Left kidney (tissue), 8 donors: ENCODE measurements at places on chromosomes 1 and 21.

GRCh38 chr1:243291292-243291691 is 35.5 kb downstream of the SDCCAG8 start:
- no peak for DNase-seq

DNA sequence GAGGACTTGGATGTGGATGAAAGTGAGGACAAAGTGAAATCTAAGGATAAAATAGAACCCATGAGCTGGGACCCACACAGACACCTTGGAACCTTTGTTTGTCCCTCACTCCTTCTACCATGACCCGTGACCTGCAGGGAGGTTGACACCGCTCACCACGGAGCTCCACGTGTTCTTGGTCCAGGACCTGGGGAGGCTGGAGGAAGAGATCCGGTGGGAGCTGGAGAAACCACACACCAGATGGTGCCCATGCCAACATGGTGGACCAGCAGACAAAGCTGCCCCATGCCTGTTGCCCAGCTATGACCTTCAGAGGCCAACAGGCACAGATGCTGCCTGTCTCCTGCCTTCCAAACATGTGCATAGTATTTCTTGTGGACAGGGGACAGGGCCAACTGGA is 721.9 kb downstream of the PTPRU start:
- no peak for DNase-seq

DNA sequence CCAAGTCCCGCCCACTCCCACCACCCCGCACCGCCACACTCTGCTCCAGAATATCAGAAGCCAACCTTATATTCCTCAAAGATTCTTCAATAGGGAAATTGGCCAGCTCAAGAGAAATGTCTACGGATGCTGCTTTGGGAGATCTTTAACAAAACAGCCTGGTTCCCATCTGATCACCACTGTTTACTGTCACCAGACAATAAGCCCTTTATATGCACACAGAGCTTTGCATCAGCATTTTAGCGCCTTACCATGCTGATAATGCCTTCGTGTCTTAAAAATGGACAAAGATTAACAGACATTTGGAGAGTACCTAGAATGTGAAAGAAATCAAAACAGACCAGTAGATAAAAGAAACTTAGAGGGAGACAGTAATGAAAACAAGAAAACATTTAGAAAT is 141.7 kb upstream of the SYT6 start:
- DNase-seq = no peak

DNA sequence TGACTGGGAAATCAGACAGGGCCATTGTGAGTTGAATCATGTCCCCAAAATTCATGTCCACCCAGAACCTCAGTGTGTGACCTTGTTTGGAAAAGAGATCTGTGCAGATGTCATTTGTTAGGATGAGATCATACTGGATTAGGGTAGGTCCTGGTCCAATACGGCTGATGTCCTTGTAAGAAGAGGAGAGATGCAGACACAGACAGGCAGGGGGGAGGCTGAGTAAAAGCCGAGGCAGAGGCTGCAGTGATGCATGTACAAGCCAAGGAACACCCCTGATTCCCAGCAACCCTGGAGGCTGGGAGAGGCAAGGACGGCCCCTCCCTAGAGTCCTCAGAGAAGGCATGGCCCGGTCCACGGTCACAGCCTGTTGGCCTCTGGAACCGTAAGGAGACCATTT is 15.9 kb upstream of the NPPB start:
- DNase-seq = no peak

GRCh38 chr1:167428395-167428794 is 89.9 kb downstream of the CD247 start:
- DNase-seq = no peak

DNA sequence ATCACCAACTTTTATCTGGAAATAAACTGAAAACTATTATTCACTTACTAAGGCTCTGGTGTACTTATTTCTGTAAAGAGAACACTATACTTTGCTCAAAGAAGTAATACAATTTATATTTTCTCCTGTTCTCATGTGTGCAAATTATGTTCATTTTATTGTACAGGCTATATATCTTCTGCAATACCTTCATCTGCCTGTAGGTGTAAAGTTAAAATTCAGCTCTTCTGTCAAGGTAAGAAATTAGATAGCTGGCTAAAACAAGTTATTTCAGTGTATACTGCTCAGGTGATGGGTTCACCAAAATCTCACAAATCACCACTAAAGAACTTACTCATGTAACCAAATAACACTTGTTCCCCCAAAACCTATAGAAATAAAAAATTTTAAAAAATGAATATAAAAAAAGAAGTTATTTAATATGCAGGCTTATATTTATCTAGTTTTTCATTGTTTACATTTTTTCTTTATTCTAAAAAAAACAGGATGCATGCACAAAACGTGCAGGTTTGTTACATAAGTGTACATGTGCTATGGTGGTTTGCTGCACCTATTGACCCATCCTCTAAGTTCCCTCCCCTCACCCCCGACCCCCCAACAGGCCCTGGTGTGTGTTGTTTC is 81.5 kb downstream of the PTGER3 start:
- DNase-seq = no peak

GRCh38 chr1:81430236-81430938 is 370.3 kb upstream of the ADGRL2 start:
- DNase-seq = no peak

DNA sequence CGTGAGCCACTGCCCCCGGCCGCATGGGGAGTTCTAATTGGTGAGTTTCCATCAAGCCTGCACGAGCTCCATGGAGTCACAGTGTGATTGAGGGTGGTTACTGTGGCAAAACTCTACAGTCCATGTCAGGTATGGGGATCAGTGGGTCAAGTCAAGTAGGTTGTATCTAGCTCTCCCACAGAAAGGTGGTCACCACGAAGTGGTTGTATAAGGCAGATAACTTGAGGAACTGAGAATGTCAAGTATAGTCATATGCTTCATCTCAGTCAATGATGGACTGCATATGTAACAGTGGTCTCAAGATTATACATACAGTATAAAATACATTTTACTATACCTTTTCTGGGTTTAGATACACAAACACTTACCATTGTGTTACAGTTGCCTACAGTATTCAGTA is 348.6 kb upstream of the ZP4 start:
- DNase-seq = no peak

DNA sequence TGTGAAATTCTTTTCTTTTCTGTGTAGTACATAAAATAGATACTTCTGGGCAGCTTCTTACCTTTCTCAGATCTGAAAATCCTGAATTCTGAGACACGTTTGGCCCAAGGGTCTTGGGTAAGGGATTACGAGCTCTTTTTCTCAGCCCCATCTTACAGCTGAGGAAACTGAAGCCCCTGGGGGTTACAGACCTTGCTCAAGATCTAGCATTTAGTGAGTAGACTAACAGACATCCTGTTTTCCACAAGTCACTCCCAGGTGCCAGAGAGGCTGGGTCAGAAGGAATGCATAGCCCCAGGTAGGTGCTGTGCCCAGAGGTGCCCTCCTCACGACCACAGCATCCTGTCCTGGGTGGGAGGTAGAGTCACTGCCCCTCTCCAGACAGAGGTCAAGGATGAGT is 13.2 kb upstream of the CREG1 start:
- DNase-seq = no peak

- DNase-seq = no peak
Observed at GRCh38 chr1:235887676-235888075, 21.0 kb upstream of the LYST start.

DNA sequence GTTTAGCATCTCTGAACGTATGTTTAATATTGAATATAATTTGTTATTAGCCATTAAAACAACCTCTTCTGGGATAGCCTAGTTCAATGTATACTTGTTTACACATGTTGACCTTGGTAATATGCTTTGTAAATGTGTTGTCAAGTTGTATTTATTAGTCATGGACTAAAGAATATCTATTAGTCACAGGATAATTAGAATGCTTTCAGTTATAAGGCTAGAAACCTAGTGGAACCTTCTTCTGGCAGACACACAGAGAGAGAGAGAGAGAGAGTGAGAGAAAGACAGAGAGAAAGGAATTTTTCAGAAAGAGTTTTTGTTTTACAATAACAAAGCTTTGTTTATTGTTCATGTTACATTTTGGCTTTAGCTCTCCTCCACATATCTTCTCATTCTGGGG is 181.1 kb upstream of the APP start:
- DNase-seq = no peak

DNA sequence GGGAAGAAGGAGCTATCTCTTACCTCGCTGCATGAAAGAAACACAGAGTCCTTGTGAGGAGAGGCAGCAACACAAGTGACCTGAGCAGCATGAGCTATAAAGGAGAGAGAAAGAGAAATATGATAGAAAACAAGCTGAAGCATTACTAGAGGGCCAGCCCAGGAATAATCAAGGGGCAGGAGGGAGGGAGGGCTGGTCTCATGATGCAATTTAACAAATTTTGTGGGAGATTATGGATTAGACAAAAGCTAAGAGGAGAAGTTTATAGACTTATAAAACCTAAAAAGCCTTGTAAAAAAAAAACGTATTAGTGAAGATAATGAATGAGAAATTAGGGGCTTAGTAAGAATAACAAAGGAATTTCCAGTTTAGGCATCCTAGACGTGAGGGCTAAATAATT is 5.0 kb downstream of the WDR77 start:
- no peak for DNase-seq

DNA sequence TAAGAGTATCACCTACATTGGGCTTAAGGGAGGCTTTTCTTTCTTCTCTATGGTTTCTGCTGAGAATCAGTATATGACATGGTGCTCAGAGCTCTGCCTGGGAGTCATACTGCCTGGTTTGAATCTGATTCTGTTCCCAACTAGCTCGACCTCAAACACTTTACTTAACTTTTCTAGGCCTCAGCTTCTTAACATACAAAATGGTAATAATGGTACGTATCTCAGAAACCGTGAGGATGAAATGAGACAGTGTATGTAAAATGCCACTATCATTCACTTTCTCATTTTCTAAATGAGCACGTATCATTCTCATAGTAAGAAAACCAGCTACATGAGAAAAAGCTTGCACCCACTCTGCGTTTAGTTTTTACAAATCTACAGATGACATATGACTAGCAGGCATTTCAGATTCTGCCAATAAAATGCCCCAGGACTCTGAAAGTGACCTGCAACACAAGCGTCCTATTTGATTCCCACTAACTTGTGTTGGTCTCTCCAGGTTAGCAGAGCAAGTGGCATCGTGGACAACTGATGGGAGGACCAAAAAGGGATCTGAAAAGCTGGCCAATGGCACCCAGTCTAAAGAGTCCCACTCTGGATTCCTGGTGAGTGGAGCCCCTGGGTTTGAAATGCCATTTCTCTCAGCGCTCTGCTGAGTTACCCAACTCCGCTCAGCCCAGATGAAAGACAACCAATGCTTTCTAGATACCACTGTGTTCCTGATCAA is 6.1 kb downstream of the CTNNBIP1 start:
- no peak for DNase-seq

DNA sequence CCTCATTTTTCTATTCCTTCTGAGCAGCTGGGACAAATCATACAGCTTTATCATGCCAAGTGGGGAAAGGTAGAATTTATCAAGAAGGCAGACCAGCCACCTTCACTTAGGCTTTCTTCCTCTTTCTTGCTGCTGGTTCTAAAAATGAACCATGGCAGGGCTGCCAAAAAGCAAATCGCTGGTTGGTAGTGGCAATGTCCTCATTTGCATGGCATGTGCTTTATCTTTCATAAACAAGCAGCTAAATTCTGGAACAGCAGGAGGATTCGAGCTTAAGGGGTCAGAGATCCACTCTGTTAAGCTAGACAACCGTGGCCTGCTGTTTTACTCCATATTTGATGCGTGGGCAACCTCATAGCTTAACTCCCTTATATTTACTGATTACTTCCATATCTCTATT is 91.3 kb downstream of the RPE65 start:
- no peak for DNase-seq

DNA sequence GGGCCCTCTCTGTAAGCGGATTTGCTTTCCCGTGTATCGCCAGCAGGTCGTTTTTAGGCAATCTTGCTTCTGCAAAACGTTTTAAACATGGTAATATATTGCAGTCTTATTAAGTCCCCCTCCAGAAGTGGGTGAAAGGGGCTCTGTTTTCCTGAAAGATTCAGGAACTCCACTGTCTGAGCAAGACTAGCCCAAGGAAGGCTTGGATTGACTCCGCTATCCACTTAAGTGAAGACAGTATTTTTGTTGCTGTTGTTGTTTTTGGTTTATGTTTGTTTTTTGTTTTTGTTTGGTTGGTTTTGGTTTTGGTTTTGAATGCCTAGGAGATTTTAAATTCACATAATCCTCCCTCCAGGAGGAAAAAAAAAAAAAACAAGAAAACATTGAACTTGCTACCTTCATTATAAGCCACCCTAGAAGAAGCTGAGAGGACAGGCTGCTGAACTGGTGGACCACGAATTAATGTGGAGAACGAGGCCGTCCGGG is 29.1 kb upstream of the NFIA start:
- no peak for DNase-seq

GRCh38 chr1:158333405-158334155 is 2.2 kb upstream of the CD1B start:
- no peak for DNase-seq
